ENCODE measurements at places on chromosomes 13 and 19. TPM values are rescaled to one million over a fixed set of nuclear protein-coding genes. Genes with fewer than 3 reads are reported as not detected.
A peak's percentile ranks its signal among the peaks of the same experiment; 100 is the strongest.

The CAPNS1 gene
- total RNA-seq, result 767 TPM

The OLFM2 gene
- total RNA-seq, result 1.7 TPM

The CCDC169 gene
- 0.69 TPM for total RNA-seq

- DNase-seq, result no peak
- peak overlapping the region; percentile 18 for H3K27ac ChIP-seq
- H3K27me3 ChIP-seq, result peaks cover 5% of the 10 kb centered on the region
Observed at GRCh38 chr19:35904311-35905068, 2.2 kb downstream of the HCST start.

DNA sequence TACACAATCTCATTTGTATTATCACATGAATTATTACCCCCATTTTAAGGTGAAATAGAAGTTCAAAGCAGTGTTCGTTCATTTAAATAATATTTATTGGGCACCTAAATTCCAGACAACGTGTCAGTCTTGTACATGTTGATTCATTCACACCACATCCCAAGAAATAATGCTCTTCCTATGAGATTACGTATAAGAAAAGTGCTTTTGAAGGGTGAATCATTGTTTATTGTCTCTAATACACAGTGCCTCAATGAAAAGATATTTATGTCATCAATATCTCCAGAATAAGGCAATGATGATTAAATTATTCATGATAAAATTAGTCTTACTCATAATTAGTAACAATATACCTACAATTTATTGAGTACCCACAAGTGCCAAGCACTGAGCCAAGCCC lies 35.6 kb downstream of the CLDN10 start:
- no peak overlapping the region for H3K27ac ChIP-seq
- DNase-seq, result no peak
- H3K27me3 ChIP-seq, result no peaks in the 10 kb centered on the region
- H3K36me3 ChIP-seq, result peaks cover 26% of the 10 kb centered on the region

Measured in left ventricle myocardium inferior (tissue), 1 donor.